ENCODE measurements at places on chromosomes 2 and 18.
A peak's percentile ranks its signal among the peaks of the same experiment; 100 is the strongest.

DNA sequence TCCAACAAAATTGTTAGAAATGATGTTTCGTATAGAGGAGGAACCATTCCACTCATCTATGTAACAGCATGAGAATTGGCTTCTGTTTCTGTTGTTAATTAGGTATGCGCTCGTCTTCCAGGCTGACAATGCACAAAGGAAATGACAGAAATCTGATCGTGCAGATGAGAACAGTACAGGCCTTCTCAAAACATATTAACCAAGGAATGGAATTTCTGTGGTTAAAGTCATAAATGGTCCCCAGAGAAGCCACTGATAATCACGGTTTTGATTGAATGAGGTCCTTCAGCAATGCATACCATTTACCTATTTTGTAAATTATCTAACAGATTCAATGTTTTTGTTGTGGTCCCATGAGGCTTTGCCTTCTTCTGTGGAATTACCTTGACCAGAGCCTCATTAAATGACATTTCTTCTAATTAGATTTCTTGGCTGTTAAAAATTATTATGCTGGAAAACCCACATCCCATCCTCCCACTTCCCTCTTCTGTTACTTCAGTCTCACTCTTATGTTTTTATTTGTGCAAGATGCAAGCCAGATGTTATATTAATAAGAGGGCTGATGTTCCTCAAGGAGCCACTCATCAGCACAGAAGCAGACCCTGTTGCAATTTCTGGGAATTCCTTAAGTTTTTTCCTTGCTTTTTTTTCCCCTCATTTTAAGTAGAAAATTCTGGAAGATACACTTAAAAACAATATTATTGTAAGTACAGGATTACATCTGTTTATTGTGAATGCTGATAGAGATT is 395.8 kb downstream of the PID1 start:
- peak; percentile 65 for DNase-seq

- DNase-seq: peak; percentile 41
Measured at GRCh38 chr2:224268441-224268840, 133.5 kb downstream of the FAM124B start.

DNA sequence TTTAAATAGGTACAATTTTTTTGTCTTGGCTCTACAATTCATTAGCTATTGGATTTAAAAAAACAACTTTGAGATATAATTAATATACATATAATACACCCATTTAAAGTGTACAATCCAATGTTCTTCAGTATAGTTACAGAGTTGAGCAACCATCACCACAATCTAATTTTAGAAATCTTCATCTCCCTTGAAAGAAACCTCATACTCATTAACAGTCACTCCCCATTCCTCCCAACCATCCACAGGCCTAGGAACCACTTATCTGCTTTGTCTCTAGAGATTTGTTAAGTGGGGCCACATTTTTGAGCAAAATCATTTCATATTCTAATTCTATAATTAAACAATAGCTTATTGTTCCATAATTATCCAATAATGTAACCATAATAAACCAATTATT is 32.6 kb downstream of the MRPL33 start:
- DNase-seq: peak; percentile 13

GRCh38 chr2:85999061-85999831 is 106.4 kb downstream of the POLR1A start:
- no peak for DNase-seq

DNA sequence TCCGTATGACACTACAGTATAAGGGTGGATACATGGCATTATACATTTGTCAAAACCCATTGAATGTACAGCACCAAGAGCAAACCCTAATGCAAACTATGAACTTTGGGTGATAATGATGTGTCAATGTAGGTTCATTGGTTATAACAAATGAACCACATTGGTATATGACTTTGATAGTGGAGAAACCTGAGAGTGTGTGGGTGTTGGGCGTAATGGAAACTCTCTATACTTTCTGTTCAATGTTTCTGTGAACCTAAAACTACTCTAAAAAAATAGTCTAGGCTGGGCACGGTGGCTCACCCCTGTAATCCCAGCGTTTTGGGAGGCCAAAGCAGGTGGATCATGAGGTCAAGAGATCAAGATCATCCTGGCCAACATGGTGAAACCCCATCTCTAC is 6.5 kb upstream of the ACTG2 start:
- DNase-seq: no peak

DNA sequence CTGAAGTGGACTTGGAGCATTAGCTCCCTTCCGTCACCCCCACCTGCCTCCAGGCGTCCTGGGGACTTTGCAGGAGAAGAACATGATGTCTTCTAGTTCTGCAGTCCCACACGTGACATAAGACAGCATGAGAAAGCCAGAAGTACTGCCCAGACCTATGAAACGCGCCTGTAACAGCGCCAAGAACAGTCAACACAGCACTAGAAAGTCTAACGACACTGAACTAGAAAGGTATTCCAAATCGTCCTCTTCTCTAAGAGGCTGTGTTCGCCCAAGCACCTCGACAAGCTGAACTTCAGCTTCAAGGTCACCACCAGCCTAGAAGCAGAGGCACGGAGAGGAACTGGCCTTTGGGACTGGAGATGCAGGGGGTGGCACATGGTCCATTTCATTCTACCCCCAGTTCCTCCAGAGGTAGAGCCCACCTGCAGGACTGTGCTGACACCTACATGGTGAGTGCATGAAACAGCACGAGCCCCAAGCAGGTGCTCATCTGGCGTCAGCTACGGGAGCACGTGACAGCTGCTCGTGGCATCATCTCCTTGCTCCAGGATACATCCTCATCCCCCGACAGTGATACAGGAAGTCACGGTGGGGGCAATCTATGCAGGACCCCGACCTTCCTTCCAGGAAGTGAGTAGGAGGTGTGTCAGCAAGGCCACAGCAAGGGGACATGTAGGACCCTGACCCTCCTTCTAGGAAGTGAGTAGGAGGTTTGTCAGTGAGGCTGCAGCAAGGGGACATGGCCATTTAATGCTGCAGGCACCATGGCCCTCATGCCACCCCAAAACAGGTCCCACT is 3.7 kb downstream of the HDAC4 start:
- no peak for DNase-seq

DNA sequence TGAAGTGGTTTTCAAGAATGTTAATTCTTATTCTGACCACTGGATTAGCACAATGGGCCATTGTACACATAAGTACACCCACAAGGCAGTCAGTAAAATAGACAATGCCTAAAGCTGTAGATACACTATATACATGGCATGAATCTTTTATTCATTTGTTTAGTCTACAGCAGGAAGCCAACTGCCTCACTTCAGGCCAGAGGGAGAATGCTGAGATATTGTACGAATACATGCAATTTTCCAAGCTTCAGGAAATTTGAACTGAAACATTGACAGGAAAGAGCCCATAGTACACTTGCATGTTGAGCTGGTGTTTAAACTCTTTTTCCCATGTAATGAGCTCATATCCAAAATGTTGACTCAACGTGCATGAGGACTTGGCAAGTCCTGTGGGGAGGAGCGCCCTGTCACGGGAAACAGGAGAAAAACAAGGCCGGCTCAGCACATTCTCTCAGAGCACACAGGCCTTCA is 111.6 kb upstream of the CYP1B1 start:
- DNase-seq: peak; percentile 61

DNA sequence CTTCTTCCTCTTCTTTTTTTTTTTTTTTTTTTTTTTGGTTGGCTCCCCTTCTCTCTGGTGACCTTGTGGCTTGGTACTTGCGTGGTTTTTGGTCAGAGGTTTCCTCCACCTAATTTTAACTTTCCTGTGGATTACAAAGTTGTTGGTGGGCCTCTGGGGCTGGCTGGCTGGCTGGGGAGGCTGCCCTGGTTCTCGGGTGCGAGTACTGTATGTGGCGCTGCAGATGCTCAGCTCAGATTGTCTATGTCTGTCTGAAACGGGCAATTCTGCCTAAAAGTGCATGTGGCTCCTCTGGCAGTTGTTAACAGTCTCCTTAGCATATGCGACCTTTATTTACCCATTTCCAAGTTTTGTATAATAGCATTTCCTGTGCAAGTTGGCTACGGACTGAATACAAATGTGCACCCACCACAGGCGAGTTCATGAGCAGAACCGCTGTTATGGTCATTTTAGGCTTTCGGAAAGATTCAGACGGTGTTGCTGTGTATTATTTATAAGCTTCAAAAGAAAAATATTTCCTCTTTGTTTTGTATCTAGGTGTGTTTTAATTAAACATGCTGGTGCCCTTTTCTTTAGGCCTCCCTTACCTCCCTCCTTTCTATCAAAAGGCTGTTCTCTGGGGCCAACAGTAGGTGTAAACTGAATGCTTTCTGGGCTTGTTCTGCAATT is 4.4 kb downstream of the TBR1 start:
- DNase-seq: no peak

DNA sequence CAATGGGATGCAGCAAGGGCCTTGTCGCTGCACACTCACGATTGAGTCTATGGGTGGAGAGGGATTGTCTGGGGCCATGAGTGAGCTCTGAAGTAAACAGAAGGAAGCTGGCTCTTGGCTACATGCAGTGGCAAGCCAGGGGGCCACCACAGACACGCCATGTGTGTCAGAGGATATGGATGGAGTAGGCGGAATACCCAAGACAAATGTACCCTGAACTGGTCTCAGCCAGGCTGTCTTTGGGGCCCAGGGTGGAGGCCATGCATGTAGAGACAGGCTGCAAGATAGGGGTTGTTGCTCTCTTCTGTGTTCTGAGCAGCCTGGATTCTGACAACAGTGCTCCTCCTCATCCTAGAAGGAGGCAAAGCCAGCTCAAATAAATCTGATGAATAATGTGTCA is 24.0 kb upstream of the ITGA6 start:
- no peak for DNase-seq

DNA sequence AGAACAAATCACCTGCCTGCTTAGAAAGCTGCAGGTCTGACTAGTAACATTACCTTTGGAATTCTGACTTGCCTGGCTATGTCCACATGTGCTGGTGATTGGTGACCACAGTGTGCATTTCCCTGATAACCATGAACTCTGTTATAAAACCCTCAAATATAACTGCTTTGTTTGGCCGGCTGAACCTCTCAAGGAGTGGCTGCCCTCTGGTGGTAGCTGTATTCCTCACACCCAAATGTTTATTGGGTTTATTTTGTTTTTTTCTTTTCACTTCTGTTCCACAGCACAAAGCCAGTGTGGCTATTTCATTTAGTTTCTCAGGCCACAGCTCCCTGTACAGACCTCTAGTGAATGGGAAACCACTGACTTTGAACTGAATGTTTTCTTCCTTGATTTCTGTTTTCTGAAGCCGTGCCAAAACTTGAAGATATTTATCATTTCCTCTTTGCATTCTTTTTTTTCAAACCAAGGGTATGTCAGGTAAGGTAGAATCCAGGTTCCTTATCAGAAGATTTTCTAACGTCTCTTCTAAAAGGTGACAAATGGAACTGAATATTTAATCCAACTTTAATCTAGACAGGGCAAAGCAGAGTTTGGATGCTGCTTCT is 549.0 kb upstream of the VRK2 start:
- DNase-seq: no peak

- DNase-seq: no peak
Measured at GRCh38 chr18:41268271-41268670, 686.8 kb upstream of the PIK3C3 start.

GRCh38 chr2:183250061-183250460 is 125.8 kb downstream of the NUP35 start:
- no peak for DNase-seq

DNA sequence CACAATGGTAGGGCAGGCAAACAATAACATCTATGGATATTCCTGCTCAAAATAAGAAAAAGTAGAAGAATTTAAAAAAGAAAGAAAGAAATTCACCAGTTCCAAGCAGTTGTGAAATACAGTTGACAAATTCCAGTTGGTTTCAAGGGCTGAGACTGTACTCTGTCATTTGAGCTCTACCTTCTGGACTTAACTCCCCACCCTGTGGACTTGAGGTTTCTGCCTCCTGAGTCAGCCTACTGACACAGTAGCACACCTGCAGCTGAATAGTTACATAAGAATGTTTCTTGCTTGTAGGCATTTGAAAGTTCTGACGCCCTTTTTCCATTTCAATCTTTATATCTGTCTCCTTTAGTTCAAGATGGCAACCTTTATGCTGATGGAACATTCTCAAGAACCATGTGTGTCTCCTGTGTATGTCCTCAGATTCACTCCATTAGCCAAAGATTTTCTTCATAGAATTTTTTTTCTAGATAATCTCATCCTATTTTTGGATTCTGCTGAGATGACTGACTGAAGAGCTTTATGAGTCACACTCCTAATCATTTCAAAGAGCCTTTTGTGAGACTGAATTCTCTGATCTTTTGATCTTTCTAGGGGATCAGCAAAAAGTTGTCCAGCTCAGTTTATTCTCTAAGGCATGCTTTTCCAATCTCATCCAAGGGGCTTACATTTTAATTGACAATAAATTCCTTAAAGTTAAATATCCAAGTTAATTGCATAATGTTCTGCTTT is 19.1 kb downstream of the NETO1 start:
- DNase-seq: no peak

DNA sequence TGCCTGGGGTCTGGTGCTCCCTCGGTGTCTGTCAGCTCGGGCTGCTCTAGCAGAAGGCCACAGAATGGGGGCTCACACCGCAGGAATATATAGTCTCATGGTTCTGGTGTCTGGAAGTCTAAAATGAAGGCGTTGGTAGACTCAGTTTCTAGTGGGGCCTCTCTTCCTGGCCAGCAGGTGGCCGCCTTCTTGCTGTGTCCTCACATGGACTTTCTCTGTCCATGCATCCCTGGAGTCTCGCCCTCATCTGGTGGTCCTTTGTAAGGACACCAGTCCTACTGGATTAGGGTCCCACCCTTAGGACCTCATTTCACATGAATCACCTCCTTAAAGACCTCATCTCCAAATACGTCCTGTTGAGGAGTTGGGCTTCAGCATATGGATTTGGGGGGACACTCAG is 65.7 kb downstream of the RRM2 start:
- DNase-seq: no peak

- DNase-seq: no peak
Measured at GRCh38 chr2:190119257-190119656, 56.7 kb upstream of the MSTN start.

GRCh38 chr2:112031473-112032223 is 23.4 kb upstream of the TMEM87B start:
- no peak for DNase-seq

DNA sequence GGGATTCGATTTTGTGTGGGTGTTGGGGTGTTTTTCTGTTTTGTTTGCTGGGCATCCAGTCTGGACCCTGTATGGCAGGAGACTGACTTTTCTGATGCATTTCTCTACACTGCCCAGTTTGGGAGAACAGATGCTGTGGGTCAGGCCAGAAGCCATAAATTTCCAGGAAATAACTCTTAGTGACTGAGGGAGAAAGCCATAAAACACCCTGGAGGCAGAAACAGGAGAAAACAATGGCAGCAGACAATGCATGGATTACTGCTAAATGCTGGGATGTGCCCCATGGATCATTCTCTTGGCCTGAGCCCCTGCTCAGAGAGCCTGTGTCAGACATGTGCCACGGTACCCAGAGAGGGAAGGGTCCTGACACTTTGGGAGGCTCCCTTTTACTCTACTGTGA is 133.6 kb upstream of the CAPN13 start:
- no peak for DNase-seq

DNA sequence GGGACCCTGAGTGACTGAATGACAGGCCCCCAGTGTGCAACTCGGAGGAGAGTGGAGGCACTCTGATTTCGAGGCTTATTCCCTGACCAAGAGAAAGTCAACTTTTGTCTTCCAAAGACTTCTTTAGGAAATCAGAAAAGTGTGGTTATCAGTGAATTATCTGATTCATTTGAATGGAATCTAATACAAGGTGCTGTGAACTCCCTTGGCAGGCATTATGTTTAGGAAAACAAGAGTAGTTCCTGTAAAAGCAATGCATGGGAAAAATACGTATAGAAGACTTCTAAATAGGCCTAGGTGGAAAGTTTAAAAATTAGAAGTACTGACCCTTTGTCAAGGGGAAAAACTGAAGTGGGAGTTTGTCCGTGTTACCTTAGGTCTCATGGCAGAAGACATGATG is 269.4 kb downstream of the GBX2 start:
- DNase-seq: no peak

Data from BJ (cell line).